ENCODE measurements at places on chromosomes 2 and 18.

DNA sequence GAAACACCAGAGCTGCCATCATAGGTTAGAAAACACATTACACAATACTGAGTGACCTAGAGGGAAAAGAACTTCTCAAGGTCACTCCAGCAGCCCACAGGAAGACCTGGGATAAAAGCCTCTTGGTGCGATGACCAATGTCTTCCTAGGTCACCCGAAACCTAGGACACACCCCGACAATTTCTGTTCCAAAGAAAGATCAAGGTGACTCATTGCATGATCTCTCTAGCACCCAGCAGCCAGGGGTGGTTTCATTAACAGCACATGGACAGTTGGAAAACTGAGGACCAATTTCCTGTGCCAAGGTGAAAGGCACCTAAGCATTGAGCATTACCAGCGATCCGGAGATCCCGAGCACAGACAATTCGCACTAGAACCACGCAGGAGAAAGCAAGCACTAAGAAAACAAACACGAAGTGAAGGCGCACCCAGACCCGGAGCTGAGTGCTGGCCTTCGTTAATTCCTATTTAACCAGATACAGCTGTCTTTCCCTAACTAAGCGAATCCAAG is 1.5 kb downstream of the CACNB4 start:
- no peak for DNase-seq

- no peak for DNase-seq
Observed at GRCh38 chr2:134253804-134254203, at the start of gene MGAT5. MGAT5 (plus strand) TSS chr2:134254072; CDS start chr2:134254404, 332 bp downstream.

GRCh38 chr2:101816598-101816997 is 119.1 kb downstream of the MAP4K4 start:
- DNase-seq, result no peak

DNA sequence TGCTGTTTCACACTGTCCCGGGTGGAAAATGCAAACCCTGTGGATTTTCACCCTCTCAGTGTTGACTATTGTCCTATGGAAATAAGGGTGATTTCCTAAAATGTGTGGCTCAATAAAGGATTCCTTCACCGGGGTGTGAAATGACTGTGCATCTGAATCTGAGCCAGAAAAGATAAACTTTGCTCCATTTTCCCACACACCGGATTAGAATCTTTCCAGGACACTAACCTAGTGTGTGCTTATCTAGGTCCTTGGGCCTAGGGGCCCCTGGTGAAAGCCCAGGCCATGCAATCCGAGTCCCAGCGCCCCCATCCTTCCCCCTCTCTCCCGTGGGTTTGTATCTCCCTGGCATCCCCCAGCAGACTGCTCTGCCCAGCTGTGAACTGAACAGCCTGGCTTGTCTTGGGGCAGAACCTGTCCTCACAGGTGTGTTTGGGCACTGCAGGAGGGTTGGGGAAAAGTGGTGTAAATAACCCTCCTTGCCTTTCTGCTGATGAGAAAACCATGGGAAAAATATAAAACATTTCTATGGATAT is 17.3 kb downstream of the KLHL29 start:
- no peak for DNase-seq

DNA sequence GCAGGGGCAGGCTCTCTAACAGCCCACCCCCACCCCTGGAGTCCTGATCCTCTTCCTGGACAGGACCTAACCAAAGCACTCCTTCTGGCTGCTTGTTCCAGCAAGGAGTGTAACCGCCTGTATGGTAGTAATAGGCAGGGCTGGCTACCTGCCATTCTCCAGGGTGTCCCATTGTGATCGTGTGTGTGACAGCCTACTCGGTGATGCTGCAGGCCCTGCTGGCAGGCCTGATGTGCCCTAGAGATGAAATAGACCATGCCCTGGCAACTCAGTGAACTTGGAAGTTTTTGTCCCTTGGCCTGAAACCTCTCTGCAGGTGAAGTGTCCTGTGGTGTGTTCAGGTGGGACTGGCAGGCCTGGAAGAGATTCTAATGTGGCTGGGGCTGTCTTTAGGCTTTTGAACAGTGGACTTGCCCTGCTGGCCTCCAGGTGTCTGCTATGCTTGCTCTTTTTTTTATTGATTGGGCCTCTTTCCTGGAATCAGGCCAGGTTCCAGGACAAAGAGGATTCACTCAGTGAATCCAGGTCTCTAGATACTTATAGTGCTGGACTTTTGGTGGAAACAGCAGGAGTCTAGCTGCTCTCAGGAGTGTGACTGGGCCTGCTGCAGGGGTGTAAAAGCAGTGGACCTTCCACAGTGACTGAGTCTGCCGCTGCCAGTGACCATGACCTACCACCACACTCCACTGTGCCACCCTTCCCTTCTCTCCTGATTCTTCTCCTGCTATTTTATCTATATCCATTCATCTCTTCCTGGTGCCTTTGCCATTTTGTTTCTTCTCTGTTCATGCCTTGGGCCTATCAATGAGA is 132.1 kb downstream of the CTIF start:
- DNase-seq, result no peak

DNA sequence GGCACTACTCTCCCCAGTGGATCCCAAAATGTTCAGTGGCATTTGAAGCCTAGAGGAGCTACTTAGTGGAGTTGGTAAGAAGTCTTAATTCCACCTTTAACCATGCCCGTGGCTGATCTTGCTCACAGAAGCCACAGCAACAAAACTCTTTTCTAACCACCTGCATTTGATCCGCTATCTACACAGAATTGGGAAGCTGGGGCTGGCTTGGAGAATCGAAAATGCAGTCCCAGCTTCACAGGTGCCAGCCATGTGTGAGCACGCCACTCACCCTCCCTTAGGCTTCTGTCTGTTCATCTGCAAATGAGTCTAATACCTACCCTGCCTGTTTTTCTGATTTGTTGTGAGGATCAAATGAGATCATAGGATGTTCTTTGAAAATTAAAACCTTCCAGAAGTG is 182.6 kb downstream of the BCL11A start:
- DNase-seq, result no peak

GRCh38 chr2:208648368-208648767 is 241.8 kb downstream of the PTH2R start:
- DNase-seq, result peak; percentile 71
